ENCODE measurements at places on chromosomes 2 and 18. TPM values are rescaled to one million over a fixed set of nuclear protein-coding genes. Genes with fewer than 3 reads are reported as not detected.

FARP2 gene
- total RNA-seq, result 18.2 TPM

- no peaks in the 10 kb centered on the region for H3K27me3 ChIP-seq
- H3K27ac ChIP-seq, result no peak overlapping the region
- H3K4me1 ChIP-seq, result no peaks in the 10 kb centered on the region
- H3K36me3 ChIP-seq, result no peaks in the 10 kb centered on the region
- DNase-seq, result no peak
Measured at GRCh38 chr18:51767293-51767692, 569.8 kb upstream of the MEX3C start.

KCNF1 gene
- not detected for total RNA-seq

HOXD3 gene
- total RNA-seq, result not detected

DNA sequence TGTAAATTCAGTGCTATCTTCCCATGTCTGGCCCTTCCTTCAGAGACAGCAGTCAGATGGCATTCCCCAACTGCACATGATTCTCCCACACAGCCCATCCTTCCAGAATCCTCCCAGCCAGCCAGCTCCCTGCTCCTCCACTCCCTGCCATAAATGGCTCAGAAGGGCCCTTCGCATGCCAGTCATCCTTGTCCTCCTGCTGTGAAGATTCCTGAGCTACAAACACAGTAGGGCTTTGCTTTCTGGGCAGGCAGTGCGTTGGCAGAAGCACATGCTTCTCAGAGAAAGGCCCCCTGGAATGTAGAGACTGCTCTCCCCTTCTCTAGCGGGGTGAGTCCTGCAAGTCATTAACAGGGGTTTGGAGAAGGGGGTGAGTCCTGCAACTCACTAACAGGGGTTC, 71.9 kb downstream of the TEX51 start:
- no peaks in the 10 kb centered on the region for H3K36me3 ChIP-seq
- H3K27ac ChIP-seq, result no peak overlapping the region
- no peak for DNase-seq
- no peaks in the 10 kb centered on the region for H3K4me1 ChIP-seq
- H3K27me3 ChIP-seq, result peaks cover 48% of the 10 kb centered on the region

- no peak overlapping the region for H3K27ac ChIP-seq
- H3K4me1 ChIP-seq, result no peaks in the 10 kb centered on the region
- DNase-seq, result no peak
- no peaks in the 10 kb centered on the region for H3K36me3 ChIP-seq
- H3K4me3 ChIP-seq, result no peak overlapping the region
Measured at GRCh38 chr2:150609831-150610582, 122.5 kb upstream of the RND3 start.
